ENCODE measurements at places on chromosomes 7 and 10. TPM values are rescaled to one million over a fixed set of nuclear protein-coding genes. Genes with fewer than 3 reads are reported as not detected.

DNA sequence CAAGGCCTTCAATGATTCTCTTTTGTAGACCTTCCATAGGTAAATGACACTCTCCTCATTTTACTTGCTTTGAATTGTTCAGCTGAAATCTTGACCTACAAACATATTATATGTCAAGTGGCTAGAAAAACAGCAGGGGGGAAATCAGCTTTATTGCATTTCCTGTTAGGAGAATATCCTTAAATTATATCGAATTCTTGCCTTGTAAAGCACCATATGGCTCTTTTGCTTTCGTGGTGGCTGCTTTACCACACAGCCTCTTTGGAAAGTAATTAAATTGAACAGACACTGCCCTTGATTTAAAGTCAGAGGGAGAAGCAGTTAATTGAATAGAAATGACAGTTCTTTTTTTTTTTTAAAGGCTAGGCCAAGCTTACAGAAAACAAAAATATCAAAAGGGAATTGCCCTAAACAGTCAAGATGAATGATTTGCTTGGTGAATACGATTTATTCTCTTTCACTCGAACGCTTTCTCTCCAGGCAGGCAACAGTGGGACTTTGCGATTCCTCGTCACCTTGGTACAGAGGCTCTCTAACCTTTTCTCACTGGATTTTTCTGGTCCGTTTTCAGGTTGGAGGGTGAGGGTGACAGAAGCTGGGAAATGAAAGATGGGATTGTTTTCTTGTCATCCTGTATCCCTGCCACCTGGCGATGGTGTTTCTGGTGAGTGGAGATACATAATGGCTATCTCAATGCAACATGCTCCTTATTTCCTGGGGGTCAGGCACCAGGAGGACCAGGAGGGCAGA, 126.0 kb downstream of the GATA3 start:
- DNase-seq: no peak

- peak; percentile 98 for DNase-seq
Measured at GRCh38 chr7:94375691-94376090, 19.0 kb upstream of the COL1A2 start.

GRCh38 chr7:23105086-23105643, 420 bp upstream of the KLHL7 start:
- DNase-seq: no peak

DNA sequence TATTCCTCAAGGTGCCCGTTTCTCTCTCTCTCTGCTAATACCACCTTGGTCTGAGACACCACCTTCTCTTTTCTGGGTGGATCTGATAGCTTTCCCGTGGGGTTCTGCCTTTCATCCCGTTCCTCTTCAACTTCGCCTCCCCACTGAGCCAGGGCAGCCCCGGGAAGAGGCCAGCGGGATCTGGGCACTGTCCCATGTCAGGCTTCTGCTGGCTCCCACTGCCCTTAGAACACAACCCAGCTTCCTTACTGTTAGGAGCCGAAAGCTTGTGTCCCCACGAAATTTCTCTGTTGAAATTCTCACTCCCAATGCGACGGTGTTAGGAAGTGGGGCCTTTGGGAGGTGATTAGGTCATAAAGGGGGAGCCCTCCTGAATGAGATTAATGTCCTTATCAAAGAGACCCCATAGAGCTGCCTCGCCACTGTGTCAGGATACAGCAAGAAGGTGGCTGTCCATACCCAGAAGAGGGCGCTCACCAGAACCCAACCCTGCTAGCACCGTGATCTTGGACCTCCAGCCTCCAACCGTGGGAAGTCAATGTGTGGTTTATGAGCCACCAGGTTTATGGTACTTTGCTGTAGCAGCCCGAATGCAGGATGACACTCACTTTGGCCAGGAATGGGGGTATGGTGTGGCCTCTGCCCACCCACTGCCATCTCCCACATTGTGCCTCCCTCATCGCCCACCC, 79.2 kb downstream of the CAMK1D start:
- DNase-seq: no peak

CLDN4 gene
- not detected for total RNA-seq

CYP26C1 gene
- 0.10 TPM for total RNA-seq

Data from myocyte (in vitro differentiated cells).